ENCODE measurements at places on chromosomes 1 and 21. TPM values are rescaled to one million over a fixed set of nuclear protein-coding genes. Genes with fewer than 3 reads are reported as not detected.

DNA sequence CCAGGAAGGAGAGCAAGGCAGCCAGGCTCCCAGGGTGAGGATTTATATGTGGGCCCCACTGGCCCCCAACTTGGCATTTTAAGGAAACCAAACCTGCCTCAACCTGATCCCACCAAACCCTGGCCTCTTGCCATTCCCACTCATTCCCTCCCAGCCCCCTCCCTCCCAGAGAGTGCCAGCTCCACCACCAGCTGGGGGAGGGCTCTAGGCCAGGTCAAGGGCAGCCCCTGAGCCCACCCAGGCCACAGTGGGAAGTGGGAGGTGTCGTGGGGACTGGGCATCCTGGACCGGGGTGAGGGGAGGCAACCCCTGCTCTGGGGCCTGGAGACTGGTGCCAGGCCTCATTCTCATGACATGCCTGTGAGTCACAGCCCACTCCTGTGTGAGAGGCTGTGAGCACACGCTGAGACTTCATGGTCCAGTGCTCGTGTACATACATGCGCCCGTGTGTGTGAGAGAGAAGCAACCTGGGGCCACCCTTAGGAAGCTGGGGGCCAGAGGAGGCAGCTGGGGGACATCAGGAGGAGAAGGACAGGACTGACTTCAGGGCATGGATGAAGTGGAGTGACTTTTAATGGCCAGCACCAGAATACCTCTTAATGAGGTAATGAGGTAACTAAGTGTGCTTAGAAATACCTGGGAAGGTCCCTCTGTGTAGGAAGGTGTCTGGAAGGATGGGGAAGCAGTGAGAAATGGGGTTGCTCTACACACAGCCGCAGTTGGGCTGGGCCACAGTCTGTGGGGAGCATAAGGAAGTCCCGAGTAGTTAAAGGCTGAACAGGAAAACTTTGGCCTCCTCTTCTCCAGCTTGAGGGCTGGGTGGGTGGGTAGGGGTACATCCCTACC is at the start of gene S100A2:
S100A2 (minus strand) TSS at position 316 of the 846 bp plus-strand sequence. CDS start 1,967 bp downstream, outside the sequence.
- DNase-seq, result peak; percentile 89

DNA sequence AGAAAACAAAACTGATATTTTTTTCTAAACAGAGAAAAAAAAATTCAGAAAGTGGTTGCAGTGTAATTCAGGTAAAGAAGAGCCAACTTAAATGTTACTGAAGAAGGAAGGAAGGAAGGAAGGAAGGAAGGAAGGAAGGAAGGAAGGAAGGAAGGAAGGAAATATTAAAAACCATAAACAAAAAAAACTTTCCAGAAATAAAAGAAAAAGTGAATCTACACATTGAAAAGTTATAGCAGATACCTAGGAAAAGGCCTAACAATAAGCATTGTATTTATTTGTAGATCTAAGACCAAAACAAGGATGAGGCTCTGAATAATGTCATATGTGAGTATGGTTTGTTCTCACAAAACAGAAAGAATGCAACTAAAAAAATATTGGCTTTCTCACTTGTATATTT is 345.4 kb upstream of the NR5A2 start:
- DNase-seq, result no peak

GRCh38 chr1:97467445-97467844 is 453.4 kb downstream of the DPYD start:
- no peak for DNase-seq

DNA sequence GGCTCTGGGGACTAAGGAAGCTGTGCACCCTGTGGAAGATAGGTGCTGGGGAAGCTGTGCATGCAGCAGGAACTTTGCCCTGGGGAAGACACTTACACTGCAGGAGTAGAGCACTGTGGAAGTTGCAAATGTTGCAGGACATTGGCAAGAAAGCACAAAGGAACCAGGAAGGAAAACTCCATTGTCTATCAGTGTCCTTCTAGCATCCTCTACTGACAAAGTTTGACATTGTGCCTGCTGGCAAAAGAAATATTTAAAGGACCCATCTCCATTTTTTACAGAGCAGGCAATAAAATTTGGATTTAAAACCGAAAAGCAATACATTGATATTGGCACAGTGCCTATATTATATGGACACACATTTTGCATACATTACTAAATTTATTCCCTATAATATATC is 394.1 kb downstream of the PBX1 start:
- no peak for DNase-seq

DNA sequence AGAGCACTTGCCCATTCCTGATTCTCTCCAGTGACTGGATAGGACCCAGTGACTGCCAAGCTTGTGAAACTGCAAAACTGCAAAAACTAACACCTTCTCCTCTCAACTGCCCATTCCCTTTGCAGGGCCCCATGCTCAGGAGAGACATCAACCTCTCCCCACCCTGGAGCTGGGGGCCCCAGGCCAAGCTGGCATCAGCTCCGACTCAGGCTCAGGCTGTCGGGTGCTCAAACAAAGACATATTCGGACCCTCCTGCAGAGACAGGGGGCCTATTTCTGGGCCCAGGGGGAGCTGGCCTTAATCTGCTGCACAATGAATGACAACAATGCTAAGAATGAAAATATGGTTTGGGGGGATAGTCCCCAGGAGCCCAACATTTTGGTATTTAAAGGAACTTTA is 11.8 kb downstream of the LMX1A start:
- no peak for DNase-seq

- no peak for DNase-seq
Measured at GRCh38 chr1:51648180-51649109, 31.6 kb downstream of the OSBPL9 start.

- DNase-seq, result no peak
Measured at GRCh38 chr1:101706366-101706765, 290.4 kb downstream of the OLFM3 start.

- DNase-seq, result no peak
Measured at GRCh38 chr1:200588698-200589097, 31.9 kb downstream of the KIF14 start.

DNA sequence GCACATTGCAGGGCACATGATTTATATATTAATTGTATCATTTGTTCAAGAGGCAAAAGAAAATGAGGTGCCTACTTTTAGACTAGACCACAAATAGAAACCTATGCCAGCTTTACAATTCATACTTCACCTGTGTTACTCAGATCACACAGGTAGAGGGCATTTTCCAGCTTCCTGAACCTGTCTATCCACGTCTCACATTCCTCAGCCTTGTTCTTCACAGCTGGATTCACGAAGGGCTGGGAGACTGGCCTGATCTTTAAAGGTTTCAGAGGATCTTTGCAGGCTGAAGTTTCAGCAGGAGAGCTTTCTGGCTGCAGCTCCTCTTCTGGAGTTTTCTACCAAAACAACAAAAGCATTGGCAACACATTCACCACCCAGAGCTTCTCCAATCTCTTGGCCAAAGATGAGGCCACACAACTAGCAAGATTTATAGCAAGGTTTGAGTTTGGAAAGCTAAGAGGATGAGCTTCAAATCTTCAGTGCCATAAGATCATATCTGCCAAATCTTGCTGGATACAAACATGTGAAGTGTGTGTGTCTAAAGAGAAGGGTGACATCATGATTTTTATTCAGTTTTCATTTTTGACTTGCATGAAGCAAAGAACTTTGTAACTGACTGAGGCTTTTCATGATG is 71.0 kb upstream of the CYP2J2 start:
- no peak for DNase-seq

DNA sequence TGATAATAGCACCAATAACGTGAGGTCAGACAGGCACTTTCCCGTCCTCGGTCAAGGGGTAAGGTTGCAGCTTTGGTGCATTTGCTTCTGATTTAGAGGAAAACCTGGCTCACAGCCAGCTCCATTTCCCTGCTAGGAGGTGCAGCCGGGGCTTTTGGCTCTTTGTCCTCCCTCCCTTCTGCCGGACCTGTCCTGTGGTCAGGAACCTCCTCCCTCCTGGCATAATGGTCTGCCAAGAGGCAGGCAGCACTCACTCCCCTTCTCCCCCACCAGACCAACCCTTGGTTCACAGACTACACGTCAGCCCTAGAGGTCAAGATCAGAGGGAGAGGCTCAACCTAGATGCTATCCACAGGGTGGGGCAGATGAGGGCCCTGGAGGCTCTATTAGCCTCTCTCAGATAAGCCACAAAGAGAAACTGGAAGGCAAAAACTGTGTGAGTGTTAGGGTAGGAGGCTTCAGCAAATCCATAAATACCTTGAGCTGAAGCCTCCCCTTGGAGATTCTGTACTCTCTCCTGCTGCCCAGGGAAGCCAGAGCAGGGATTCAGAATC is 64.8 kb downstream of the PLXNA2 start:
- DNase-seq, result no peak

DNA sequence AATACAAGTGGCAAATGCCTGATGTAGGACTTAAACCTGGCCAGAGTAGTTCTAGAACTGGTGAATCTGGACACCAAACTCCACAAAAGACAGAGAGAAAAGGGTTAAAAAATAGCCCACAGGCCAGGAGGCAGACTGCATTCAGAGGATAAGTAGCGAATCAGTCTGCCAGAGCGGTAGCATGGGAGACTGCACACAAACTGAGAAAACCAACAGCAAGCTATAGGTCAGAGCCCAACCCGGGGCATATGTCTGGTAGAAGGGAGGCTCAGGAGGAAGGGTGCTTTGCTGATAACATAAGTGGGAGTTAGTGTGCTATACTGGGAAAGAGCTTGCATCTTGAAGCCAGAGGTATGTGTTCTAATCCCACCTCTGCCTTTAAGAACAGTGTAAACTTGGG is 4.0 kb downstream of the LRRC53 start:
- DNase-seq, result no peak

GRCh38 chr1:208183977-208184911 is 59.9 kb downstream of the PLXNA2 start:
- DNase-seq, result peak; percentile 85

HHIPL2 gene
- 0.38 TPM for total RNA-seq

- DNase-seq, result no peak
Measured at GRCh38 chr1:153509729-153510354, 25.9 kb downstream of the S100A6 start.

KRTAP19-1 gene
- total RNA-seq, result not detected

- no peak for DNase-seq
Measured at GRCh38 chr1:200454425-200454824, 44.6 kb upstream of the ZNF281 start.

SLAMF6 gene
- total RNA-seq, result 1.2 TPM

OR10Z1 gene
- total RNA-seq, result not detected

GRCh38 chr1:238779716-238780115 is 606.7 kb upstream of the CHRM3 start:
- DNase-seq, result no peak

UTS2 gene
- 1.3 TPM for total RNA-seq

- no peak for DNase-seq
Measured at GRCh38 chr1:172582889-172583288, 49.9 kb downstream of the SUCO start.

GRCh38 chr1:197178998-197179397 is 32.5 kb upstream of the ASPM start:
- no peak for DNase-seq

GRCh38 chr1:88983791-88984559 is 8.5 kb downstream of the KYAT3 start:
- no peak for DNase-seq

- DNase-seq, result peak; percentile 68
Measured at GRCh38 chr1:15124362-15125100, 29.0 kb upstream of the TMEM51 start.

FYB2 gene
- not detected for total RNA-seq

- no peak for DNase-seq
Measured at GRCh38 chr1:15249081-15249480, 2.1 kb downstream of the FHAD1 start.

TMCO1 gene
- total RNA-seq, result 50.0 TPM

DNA sequence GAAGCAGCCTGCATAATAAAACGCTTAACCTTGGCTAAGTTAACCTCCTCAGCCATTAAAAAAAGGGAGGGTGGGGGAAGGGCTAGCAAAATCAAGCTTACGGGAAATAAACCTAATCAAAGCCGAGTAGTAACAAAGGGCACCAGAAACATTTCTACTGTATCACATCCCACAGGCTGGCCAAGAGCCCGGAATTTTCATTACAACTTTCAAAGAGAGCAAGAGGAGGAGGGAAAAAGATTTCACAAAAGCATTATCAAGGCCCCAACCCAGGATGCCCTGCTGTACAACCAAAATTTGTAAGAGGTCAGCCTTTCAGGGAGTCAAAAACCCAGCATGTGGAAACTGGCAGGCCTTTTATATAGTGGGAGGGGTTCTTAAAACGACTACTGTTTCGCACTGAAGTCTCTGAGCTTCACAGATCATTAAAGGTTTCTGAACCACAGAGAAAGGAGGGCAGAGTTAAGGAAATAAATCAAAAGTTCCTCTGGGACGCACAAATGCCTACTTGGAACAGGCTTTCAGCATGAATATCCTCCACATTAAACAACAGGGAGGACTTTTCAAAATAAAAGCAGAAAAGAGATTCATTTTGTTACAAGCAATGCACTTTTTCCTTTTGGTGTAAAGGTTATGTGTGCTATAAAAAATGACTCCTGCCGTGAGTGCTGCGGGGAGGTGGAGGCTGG is 90.4 kb downstream of the SLC45A1 start:
- peak; percentile 88 for DNase-seq

- DNase-seq, result no peak
Measured at GRCh38 chr1:150234309-150234565, 1.7 kb downstream of the ANP32E start.

DNA sequence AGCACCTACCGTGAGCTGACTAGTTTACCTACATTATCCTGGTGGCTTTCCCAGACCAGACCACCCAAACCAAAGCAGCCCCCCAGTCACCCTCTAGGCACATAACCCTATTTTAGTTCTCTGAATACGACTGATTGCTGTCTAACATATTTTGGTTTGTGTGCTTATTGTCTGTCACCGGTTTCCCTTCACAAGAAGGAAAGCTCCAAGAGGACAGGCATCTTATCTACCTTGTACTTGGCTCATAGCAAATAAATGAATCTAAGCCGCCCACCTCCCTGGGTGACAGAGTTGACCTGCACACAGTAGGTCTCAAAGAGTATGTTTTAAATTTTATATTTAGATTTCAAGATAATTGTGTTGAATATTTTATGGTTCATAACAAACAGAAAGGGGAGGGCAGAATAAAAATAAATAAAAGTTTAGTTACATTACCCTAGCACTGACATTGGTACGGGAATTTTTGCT is 904 bp upstream of the PRDX6 start:
- no peak for DNase-seq

- DNase-seq, result no peak
Measured at GRCh38 chr1:19744335-19744743, 55.4 kb downstream of the TMCO4 start.

DNA sequence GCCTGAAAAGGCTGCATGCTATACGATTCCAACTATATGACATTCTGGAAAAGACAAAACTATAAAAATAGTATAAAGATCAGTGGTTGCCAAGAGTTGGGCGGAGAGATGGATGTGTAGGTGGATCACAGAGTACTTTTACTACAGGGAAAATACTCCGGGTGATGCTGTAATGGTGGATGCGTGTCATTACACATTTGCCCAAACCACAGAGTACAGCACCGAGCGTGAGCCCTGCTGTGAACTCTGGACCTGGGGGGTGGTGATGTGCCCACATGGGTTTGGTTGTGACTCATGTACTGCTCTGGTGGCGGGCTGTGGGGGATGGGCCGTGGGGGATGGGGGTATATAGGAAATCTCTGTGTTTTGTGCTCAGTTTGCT is 162.7 kb upstream of the COL6A1 start:
- no peak for DNase-seq

DNA sequence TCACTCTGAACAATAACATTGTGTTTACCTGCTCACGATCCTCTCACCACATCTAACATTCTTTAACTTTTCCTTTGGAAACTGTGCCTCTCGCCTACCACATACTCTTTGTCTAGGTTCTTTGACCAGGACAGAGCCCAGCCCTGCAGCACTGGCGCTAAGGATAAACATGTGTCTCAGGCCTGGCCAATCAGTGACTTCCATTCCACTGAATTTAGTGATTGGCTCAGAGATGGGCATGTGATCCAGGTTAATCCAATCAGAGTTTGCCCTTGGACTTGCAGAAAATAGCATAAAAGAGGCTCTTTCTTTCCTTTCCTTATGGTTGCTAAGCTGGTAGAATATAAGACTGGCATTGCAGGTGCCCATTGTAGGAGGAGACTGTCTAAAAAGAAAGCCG is 605.7 kb downstream of the MATN1 start:
- no peak for DNase-seq

JMJD4 gene
- 11.4 TPM for total RNA-seq

Data from posterior vena cava (tissue), 2 donors.